ENCODE measurements at places on chromosomes 3 and 15. TPM values are rescaled to one million over a fixed set of nuclear protein-coding genes. Genes with fewer than 3 reads are reported as not detected.

RTP3 gene
- polyA plus RNA-seq: not detected

GRCh38 chr3:61750766-61751165 is 189.4 kb downstream of the PTPRG start:
- DNase-seq: no peak

- DNase-seq: no peak
Observed at GRCh38 chr3:23537101-23537551, 268.6 kb upstream of the UBE2E1 start.

CACNA2D2 gene
- polyA plus RNA-seq: 0.41 TPM

GRCh38 chr15:54149115-54149531 is 170.9 kb downstream of the UNC13C start:
- DNase-seq: no peak

Measured in A549 (cell line).